Activated naive CD4-positive, alpha-beta T cell treated with anti-CD3 and anti-CD28 coated beads, Interleukin-2, amount 50 U/mL, for 72 hours (primary cell): ENCODE measurements at places on chromosomes 2 and 18. TPM values are rescaled to one million over a fixed set of nuclear protein-coding genes. Genes with fewer than 3 reads are reported as not detected.

NAT8 gene
- total RNA-seq: not detected

HAUS1 gene
- 54.4 TPM for total RNA-seq

CIDEA gene
- not detected for total RNA-seq

C1GALT1C1L gene
- total RNA-seq: not detected

AGXT gene
- total RNA-seq: not detected
